GM06990 (cell line): ENCODE measurements at places on chromosomes 11 and 22.
A peak's percentile ranks its signal among the peaks of the same experiment; 100 is the strongest.

DNA sequence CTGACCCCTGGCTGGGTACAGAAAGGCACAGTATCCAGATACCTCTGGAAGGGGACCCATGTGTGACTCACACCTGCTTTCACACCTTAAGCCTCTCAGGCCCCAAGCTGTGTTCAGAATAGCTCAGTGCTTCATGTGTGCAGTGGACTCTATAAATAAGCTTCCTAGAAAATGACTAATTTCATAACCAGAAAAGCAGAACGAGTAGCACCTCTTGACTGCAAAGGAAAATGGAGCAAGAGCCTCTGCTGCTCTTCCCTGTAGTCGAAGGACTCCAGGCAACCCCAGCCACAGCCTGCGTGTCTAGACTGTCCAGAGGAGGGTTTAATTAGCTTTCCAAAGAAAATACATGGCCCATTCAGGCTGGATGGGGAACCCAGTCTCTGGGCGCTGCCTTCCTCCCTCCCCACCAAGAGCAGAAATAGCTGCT, 23.1 kb downstream of the PTPN5 start:
- DNase-seq, result peak; percentile 74

DNA sequence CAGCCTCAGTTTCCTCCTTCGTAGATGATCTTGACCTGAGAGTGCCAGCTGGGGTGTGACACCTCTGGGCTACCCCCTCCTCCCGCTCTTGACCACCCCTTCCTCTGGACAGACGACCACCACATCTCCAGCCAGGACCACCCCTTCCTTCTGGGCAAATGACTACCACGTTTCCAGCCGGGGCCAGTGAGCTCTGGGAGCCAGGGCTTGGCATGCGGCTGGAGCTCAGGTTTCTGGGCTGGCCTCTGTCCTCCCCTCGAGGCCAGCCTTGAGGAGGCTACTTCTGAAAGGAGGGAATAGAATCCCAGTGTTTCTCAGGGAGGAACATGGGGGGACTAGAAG, 120.9 kb downstream of the KCNQ1OT1 start:
- DNase-seq, result no peak

DNA sequence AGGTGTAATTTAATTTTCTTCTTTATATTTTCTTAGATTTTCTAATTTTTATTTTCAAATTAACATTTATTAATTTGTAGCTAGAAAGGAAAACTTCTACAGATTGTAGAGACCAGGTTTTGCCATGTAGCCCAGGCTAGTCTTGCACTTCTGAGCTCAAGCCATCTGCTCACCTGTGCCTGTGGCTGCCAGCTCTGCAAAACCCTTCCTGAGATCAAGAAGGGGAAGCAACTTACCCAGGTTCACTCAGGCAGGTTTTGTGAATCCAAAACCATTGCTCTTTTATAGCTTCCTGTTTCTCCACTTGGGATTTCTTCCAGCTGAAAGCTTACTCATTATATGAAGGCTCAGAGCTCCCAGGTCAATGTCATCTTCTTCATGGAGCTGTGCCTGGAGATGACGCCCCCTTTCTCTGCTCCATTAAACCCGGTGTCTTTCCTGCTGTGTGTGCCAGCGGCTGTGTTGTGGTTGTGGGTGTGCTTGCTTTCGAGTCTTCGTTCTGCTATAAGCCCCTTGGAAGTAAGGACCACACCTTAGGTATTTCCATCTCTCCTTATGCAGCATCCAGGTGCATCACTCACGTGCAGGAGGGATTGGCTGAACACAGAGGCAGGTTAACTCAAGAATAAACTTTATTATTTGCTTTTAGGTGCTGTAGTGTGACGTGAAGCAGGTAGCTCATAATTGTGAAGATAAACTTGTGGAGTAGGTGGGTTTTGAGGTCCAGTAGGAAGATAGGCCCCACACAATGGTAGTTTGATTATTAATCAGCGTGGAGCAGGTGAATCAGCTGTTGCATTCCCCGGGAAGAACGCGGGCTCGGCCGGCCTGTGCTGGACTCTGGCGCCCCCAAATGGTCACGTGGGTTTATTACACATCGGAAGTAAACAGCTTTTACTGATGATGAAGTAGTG, 42.2 kb upstream of the INCENP start:
- peak; percentile 62 for DNase-seq

- DNase-seq, result no peak
Observed at GRCh38 chr22:42236848-42237247, 33.6 kb downstream of the TCF20 start.

- DNase-seq, result no peak
Observed at GRCh38 chr11:80669620-80670019, 1228.8 kb upstream of the TENM4 start.

DNA sequence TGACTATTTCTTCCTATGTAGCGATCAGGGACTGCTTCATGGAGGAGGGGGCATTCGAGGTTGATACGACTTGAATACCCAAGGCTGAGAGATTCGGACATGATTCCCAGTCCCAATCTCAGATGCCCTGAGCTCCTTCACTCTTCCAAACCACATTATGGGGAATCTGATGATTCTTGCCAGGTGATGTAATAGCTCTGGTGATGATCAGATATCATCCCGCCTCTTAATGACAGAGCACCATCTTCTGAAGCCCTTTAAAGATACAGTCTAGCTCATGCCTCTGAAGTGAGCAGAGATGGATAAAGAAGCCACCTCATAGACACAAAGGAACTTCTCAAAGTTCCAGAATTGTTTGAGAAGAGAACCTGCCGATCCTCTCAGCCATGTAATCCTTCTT, 8.9 kb upstream of the CLMP start:
- DNase-seq, result no peak

- DNase-seq, result no peak
Observed at GRCh38 chr11:134761926-134762247, 349.8 kb upstream of the B3GAT1 start.

- no peak for DNase-seq
Observed at GRCh38 chr11:115699733-115700132, 195.5 kb upstream of the CADM1 start.

DNA sequence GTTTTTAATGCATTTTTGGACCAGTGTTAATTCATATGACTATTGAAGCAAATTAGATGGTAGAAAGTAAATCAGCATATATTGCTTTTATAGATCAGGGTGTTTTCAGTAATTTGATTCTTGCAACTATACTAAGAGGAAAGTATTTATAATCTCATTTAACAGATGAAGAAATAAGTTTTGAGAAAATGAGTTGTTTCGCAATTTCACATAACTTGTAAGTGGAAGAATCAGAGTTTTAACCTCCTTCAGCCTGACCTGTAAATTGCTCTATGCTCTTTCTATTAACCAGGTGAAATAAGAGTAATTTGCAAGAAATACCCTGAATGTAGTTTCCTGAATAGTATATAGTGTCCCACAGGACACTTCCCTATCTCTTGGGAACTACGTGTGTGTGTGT, 1106.8 kb upstream of the RAG2 start:
- DNase-seq, result no peak
